ENCODE measurements at places on chromosomes 1 and 21. TPM values are rescaled to one million over a fixed set of nuclear protein-coding genes. Genes with fewer than 3 reads are reported as not detected.

Gene PHGDH
- 99.5 TPM for polyA plus RNA-seq

Gene KRTAP26-1
- polyA plus RNA-seq: not detected

Gene HEYL
- 33.1 TPM for polyA plus RNA-seq

Gene IRF6
- polyA plus RNA-seq: 18.5 TPM

Gene PLXNA2
- polyA plus RNA-seq: 37.5 TPM

Gene GNG12
- 58.8 TPM for polyA plus RNA-seq

Gene PGBD5
- polyA plus RNA-seq: 5.2 TPM

Gene ABCA4
- polyA plus RNA-seq: 1.9 TPM

Gene FOXD3
- 0.49 TPM for polyA plus RNA-seq

Gene SLC44A3
- polyA plus RNA-seq: 43.4 TPM

Gene CHD5
- 0.15 TPM for polyA plus RNA-seq

Gene PHACTR4
- polyA plus RNA-seq: 50.5 TPM

Gene SPATA21
- 0.50 TPM for polyA plus RNA-seq

Data from right lung (tissue), 10 donors.